ENCODE measurements at places on chromosomes 7 and 10.

GRCh38 chr7:139455789-139456188 lies 27.7 kb downstream of the KLRG2 start:
- no peak for DNase-seq

DNA sequence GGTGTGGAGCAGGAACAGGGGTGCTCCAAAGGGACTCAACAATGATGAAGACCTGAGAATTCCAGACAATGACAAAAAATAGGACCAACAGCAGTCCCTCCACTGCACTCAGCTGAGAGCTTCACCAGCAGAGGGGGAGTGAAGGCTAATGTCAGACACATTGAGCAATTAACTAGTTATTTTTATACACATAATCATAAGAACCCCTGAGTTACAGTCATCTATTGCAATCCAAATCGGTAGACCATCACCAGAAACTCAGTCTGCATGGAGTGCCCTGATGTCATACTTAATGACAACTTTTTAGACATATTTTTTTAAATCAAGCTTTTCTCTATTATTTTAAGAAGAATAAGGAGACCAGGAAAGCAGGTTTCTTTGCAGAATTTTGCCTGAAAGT lies 30.6 kb upstream of the IKZF1 start:
- DNase-seq = peak; percentile 36

DNA sequence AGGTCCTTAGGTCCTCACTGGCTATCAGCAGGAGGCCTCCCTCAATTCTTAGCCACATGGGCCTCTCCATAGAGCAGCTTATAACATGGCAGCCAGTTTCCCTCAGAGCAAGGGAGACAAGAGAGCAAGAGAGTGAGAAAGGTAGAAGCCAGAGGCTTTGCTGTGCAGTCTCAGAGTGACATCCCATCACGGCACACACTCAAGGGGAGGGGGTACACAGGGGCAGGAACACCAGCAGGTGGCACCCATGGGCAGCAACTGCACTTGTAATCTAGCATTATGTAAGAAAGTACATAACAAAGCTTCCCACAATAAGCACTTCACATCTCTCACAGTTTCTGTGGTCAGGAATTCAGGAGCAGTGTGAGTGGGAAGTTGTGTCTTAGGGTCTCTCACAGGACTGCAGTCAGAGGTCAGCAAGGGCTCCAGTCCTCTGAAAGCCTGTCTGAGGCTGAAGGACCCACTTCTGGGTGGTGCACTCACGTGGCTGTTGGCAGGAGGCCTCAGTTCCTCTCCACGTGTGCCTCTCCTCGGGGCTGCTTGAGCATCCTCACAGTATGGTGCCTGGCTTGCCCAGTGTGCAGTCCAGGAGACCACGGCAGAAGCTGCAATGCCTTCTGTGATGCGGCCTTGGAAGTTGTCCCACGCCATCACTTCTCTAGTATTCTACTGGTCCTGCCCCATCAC lies 159.4 kb downstream of the OAT start:
- peak; percentile 28 for DNase-seq

DNA sequence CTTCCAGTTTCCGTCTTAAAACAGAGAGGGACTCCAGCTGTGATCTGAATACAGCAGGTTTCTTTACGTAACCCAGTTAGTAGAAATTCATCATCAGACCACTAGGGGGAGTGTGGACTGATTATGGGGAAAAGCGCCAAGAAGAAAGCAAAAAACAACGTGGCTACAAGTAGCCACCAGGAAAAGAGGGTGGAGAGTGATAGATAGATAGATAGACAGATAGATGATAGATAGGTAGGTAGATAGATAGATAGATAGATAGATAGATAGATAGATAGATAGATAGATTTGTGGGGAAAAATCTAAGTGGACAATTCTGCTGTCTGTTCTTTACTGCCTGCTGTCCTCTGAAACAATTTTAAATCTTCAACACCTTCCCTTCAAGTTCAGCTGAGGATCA lies 12.7 kb upstream of the AKR1B10 start:
- peak; percentile 65 for DNase-seq

GRCh38 chr7:56007167-56007652 lies 42.8 kb downstream of the NIPSNAP2 start:
- peak; percentile 38 for DNase-seq

- DNase-seq = no peak
Observed at GRCh38 chr7:28957064-28957750, 923 bp downstream of the TRIL start.

- no peak for DNase-seq
Observed at GRCh38 chr7:95594185-95594584, 2.1 kb downstream of the PDK4 start.
